T-cell (primary cell): ENCODE measurements at places on chromosomes 1 and 21. TPM values are rescaled to one million over a fixed set of nuclear protein-coding genes. Genes with fewer than 3 reads are reported as not detected.

GRCh38 chr1:193270996-193271395 lies 84.6 kb upstream of the B3GALT2 start:
- no peaks in the 10 kb centered on the region for H3K4me1 ChIP-seq
- H3K4me3 ChIP-seq: no peak overlapping the region
- H3K27me3 ChIP-seq: no peaks in the 10 kb centered on the region

The HPCA gene
- total RNA-seq: not detected

The RHEX gene
- 0.99 TPM for total RNA-seq

The PKLR gene
- not detected for total RNA-seq
